Vagina (tissue), 2 donors: ENCODE measurements at places on chromosomes 13 and 19.

- no peak for DNase-seq
These were observed 10.5 kb downstream of the ZNF44 start for GRCh38 chr19:12284226-12284625.

DNA sequence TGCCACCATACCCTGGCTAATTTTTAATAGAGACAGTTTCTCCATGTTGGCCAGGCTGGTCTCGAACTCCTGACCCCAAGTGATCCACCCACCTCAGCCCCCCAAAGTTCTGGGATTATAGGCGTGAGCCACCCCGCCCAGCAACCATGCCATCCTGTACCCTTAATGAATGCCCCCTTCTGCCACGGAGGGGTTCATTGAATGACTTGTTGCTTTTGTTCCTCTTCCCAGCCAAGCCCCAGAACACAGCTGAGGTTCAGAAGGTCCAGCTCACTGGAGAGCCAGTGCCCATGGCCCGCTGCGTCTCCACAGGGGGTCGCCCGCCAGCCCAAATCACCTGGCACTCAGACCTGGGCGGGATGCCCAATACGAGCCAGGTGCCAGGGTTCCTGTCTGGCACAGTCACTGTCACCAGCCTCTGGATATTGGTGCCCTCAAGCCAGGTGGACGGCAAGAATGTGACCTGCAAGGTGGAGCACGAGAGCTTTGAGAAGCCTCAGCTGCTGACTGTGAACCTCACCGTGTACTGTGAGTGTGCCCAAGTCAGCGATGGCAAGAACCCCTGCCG, 6.0 kb downstream of the PVR start:
- DNase-seq = no peak

GRCh38 chr13:109761695-109762094, 24.7 kb downstream of the IRS2 start:
- DNase-seq = no peak

- DNase-seq = no peak
These were observed 586.7 kb upstream of the SGCG start for GRCh38 chr13:22594041-22594440.

- no peak for DNase-seq
These were observed 75.2 kb downstream of the KL start for GRCh38 chr13:33091415-33091774.

- DNase-seq = no peak
These were observed 35.5 kb upstream of the SLC15A1 start for GRCh38 chr13:98787996-98788395.
